Activated CD4-positive, alpha-beta memory T cell treated with anti-CD3 and anti-CD28 coated beads, Interleukin-2, amount 10 ng/mL, durations not matched to agents 7 days and 5 days (primary cell): ENCODE measurements at places on chromosomes 13 and 19. TPM values are rescaled to one million over a fixed set of nuclear protein-coding genes. Genes with fewer than 3 reads are reported as not detected.

MAMSTR gene
- 0.88 TPM for total RNA-seq

POSTN gene
- not detected for total RNA-seq

GRCh38 chr13:98957731-98958442 is 20.0 kb downstream of the DOCK9 start:
- no peaks in the 10 kb centered on the region for H3K27me3 ChIP-seq
- no peaks in the 10 kb centered on the region for H3K4me1 ChIP-seq
- DNase-seq = no peak
- no peak overlapping the region for H3K27ac ChIP-seq
- peaks cover 13% of the 10 kb centered on the region for H3K36me3 ChIP-seq

TBXA2R gene
- total RNA-seq = 0.20 TPM

DNA sequence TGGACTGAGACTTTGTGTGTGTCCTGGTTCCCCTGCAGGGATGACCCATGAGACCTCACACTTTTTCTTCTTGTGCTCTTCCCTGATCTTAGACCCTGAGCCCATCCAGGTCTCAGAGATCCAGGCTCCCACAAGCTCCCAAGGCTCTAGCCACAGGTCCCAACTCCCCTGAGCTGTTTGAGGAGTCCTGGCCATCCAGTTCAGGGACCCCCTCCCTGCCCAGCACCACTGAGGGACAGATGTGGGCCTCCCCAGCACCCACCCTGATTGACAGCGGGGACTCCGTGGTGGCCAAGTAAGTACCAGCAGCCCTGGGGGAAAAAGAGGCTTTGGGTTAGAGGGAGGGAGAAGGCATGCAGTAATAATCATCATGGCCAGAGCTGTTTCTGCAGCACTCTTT is 1.7 kb downstream of the PROSER3 start:
- peak overlapping the region; percentile 66 for H3K4me3 ChIP-seq
- peak overlapping the region; percentile 21 for H3K27ac ChIP-seq
- no peak for DNase-seq
- no peaks in the 10 kb centered on the region for H3K27me3 ChIP-seq

GRCh38 chr13:33230178-33230881 is 55.2 kb downstream of the STARD13 start:
- no peak overlapping the region for H3K4me3 ChIP-seq
- H3K36me3 ChIP-seq = no peaks in the 10 kb centered on the region
- no peak overlapping the region for H3K27ac ChIP-seq
- H3K27me3 ChIP-seq = peaks cover 7% of the 10 kb centered on the region

- no peak for DNase-seq
- H3K27me3 ChIP-seq = no peaks in the 10 kb centered on the region
- peaks cover 51% of the 10 kb centered on the region for H3K36me3 ChIP-seq
- H3K4me3 ChIP-seq = no peak overlapping the region
- no peak overlapping the region for H3K27ac ChIP-seq
- peaks cover 3% of the 10 kb centered on the region for H3K4me1 ChIP-seq
These were observed 50.9 kb upstream of the C13orf46 start for GRCh38 chr13:114024603-114025404.

GRCh38 chr13:32316501-32316900 is 1.2 kb downstream of the BRCA2 start:
- H3K27me3 ChIP-seq = no peaks in the 10 kb centered on the region
- H3K4me3 ChIP-seq = peak overlapping the region; percentile 95
- no peak for DNase-seq
- H3K36me3 ChIP-seq = peaks cover 26% of the 10 kb centered on the region
- peaks cover 42% of the 10 kb centered on the region for H3K4me1 ChIP-seq
- peak overlapping the region; percentile 98 for H3K27ac ChIP-seq

DNA sequence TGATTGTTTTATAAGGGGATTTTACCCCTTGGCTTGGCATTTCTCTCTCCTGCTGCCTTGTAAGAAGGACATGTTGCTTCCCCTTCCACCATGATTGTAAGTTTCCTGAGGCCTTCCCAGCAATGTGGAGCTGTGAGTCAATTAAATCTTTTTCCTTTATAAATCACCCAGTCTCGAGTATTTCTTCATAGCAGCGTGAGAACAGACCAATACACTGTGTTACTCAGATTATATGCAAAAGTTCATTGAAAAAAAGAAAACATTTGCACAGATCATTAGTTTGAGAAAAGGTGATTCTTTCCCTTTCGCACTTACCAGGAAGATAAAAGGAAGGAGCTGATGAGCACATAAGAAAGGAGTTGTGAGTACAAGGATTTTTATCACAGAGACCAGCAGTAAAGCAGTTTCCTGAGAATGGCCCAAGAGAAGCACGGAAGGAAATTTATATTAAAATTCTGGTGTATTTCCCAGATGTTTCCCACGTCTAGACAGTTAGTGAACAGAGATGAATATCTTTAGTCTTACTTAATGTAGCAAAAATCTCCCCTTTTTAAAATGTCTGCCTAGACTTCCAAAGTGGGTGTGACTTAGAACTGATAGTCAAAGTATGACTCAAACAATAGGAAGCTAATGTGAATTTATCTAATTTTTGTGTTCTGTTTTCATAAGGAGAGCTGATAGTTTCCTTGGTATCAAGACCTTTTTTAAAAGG is 431.8 kb upstream of the SGCG start:
- no peaks in the 10 kb centered on the region for H3K4me1 ChIP-seq
- no peak for DNase-seq
- H3K27me3 ChIP-seq = no peaks in the 10 kb centered on the region
- no peak overlapping the region for H3K4me3 ChIP-seq
- H3K36me3 ChIP-seq = no peaks in the 10 kb centered on the region

ZNF493 gene
- 17.5 TPM for total RNA-seq

DNA sequence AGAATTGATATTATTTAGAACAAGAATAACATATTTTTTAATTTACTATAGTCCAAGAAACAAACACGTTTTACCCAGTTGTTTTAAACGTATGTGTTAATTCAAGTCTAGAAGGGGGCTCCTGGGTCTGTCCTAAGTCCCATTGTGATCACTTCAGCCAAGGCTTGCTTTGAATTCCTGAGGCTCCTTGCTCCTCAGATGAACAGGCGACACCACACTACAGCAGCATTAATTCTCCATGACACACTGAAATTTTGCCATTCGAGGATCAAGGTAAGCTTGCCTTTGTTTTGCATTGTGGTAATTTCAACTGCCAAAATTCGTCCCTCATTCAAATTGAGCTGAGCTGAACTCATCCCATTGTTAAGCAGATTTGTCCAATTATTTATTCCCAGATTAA is 1442.6 kb downstream of the SLITRK5 start:
- no peaks in the 10 kb centered on the region for H3K27me3 ChIP-seq
- no peaks in the 10 kb centered on the region for H3K4me1 ChIP-seq
- H3K27ac ChIP-seq = no peak overlapping the region
- H3K4me3 ChIP-seq = no peak overlapping the region

DNA sequence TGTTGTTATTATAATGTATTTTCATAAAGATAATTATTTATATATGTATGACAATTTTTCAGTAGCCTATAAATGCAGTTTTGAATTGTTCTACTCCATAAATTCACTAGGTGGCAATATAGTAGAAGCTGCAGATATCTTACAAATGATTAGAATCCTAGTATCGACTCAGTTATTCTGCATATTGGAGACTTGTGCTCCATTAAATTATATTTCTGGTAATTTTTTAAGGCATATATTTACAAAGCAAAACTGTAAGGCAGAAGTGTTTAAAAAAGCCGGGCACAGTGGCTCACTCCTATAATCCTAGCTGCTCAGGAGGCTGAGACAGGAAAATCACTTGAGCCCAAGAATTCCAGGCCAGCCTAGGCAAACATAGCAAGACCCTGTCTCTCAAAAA is 58.7 kb downstream of the DPY19L3 start:
- no peak for DNase-seq
- H3K27ac ChIP-seq = no peak overlapping the region

THSD8 gene
- 25.5 TPM for total RNA-seq

PTPRS gene
- total RNA-seq = not detected

GRCh38 chr19:6766357-6767080 is 716 bp downstream of the SH2D3A start:
- peaks cover 8% of the 10 kb centered on the region for H3K36me3 ChIP-seq
- no peaks in the 10 kb centered on the region for H3K27me3 ChIP-seq
- peak overlapping the region; percentile 89 for H3K27ac ChIP-seq
- H3K4me1 ChIP-seq = peaks cover 44% of the 10 kb centered on the region

DNA sequence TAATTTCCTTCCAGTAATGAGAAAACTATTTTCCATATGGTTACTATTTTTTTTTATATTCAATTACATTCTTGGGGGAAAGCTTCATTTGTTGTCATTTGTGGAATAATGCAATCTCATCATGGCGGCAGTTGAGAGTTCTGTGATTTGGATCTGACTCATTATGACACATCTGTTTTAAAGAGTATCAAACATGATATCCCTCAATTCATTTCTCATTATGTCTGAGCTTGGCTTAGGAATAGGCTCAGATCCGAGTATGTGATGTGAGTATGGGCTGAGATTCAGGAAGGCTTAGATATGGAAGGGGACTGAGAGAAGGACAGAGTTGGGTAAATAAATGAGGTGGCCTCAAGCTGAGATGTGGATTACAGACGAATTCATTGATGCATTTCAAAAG is 64.4 kb downstream of the POSTN start:
- H3K27ac ChIP-seq = no peak overlapping the region
- no peak overlapping the region for H3K4me3 ChIP-seq
- no peaks in the 10 kb centered on the region for H3K4me1 ChIP-seq
- H3K27me3 ChIP-seq = no peaks in the 10 kb centered on the region
- DNase-seq = no peak
- no peaks in the 10 kb centered on the region for H3K36me3 ChIP-seq

- H3K36me3 ChIP-seq = peaks cover 4% of the 10 kb centered on the region
- H3K4me3 ChIP-seq = no peak overlapping the region
- H3K27ac ChIP-seq = no peak overlapping the region
- no peak for DNase-seq
- H3K27me3 ChIP-seq = no peaks in the 10 kb centered on the region
These were observed 254.4 kb upstream of the KLF12 start for GRCh38 chr13:74388626-74389025.

KIR2DL4 gene
- not detected for total RNA-seq

DNA sequence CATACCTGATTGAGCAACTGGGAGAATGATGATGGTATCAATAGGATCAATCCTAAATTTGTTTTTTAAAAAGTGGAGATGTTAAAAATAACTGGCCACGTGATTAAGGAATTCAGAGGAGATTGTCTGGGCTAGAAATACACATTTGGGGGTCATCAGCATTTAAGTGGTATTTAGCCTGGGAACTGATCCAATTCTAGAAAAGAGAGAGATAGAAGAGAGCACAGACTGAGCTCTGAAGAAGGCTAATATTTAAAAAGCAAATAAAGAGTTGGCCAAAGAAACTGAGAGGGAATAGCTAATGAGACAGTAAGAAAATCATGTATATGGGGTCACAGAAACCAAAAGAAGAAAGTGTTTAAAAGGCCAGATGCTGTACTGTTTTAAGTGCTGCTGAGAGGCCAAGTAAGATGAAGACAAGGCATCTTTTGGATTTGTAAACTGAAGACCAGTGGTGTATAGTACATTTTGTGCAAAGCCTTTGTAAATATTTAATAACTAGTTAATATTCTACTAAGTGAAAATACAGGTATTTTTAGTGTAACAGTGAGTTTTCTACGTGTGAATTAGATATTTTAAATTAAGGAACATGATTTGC is 40.2 kb downstream of the UBL3 start:
- no peaks in the 10 kb centered on the region for H3K27me3 ChIP-seq
- no peak overlapping the region for H3K4me3 ChIP-seq
- no peak overlapping the region for H3K27ac ChIP-seq
- peaks cover 3% of the 10 kb centered on the region for H3K4me1 ChIP-seq

GRCh38 chr13:98878486-98879126 is 99.3 kb downstream of the DOCK9 start:
- no peak overlapping the region for H3K4me3 ChIP-seq
- peaks cover 86% of the 10 kb centered on the region for H3K36me3 ChIP-seq
- peaks cover 23% of the 10 kb centered on the region for H3K4me1 ChIP-seq
- H3K27me3 ChIP-seq = no peaks in the 10 kb centered on the region
- H3K27ac ChIP-seq = no peak overlapping the region

SERPINE3 gene
- total RNA-seq = not detected
